ENCODE measurements at places on chromosomes 12 and 14.

DNA sequence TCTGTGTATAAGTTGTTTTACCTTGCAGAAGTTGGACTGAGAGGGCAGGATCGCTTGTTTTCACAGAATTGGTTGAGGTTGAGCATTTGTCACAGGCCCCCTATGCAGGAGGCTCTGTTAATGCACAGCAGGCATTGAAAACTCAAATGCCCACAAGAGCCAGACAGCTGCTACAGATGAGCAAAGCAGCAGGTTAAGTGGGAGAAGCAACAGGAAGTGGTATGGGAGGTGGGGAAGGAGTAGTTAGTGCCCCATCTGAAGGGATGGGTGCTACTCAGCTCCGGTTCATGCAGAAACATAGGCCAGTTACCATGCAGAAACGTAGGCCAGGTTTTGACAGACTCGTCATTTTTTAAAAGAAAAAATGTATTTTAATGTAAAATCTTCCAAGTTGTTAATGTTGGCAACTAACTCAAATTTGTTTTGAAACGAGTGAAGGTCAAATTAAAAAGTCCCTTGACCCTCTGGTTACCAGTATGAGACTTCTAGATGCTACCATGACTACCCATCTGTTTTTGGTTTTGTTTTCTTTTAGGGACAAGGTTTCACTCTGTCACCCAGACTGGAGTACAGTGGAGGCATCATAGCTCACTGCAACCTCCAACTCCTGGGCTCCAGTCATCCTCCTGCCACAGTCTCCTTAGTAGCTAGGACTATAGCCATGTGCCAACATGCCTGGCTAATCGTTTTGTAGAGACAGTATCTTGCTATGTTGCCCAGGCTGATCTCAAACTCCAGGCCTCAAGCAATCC, 84.7 kb upstream of the FRMD6 start:
- no peak for DNase-seq

- no peak for DNase-seq
Observed at GRCh38 chr12:2258025-2258424, 205.2 kb downstream of the CACNA1C start.

DNA sequence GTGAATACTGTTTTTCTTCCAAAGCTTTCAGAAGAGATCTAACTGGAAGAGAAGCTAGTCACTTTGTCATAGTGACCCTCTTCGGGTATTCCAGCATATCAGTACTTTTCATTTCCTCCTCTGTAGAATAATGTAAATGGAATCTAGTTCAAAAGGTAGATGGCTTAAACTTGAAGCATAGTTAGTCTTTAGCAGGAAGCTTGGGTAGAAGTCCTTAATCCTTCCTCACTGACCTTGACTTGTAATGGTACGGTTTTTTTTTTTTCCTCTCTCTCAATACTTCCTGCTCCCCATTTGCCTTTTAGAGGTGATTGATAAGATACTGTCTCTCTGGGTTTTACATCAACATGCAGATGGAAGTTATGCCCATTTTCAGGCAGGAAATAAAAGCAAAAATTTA, 1.7 kb downstream of the FBXO34 start:
- DNase-seq: no peak

GRCh38 chr14:43336351-43336750, 1170.7 kb downstream of the FSCB start:
- no peak for DNase-seq

- no peak for DNase-seq
Observed at GRCh38 chr14:71961972-71962371, 29.7 kb downstream of the RGS6 start.

DNA sequence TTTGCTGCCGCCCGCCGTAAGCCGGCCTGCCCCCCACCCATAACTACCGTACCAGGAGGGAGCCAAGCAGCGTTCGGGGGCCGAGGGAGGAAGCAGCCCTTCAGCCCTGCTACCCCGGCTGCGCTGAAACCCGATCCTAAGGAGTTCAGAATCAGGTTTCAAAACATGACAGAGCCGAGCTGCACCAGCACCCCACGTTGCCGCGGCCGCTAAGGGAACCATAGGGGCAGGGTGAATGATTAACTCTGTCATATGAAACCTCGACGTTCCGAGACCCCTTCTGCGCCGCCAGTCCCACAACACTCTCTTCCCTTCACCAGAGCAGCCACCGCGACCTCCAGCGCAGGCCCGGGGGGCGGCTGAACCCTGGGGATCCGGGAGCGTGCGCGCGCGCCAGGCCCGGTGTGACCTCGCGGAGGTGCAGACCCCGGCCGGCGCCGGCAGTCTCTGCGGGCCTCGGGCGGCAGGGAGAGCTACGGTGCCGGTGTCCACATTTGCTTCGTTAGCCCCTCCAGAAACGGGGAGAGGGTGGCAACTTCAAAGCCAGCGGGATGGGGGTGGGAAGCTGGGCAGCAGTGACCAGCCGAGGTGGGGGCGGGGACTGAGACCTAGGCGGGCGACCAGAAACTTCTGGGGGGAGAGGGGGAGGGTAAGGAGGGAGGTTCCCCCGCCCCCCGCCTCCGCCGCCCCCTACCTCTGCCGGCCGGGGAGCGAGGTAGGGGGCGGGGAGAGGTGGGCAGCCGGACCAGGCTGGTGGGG, 1.6 kb downstream of the SIX4 start:
- no peak for DNase-seq

DNA sequence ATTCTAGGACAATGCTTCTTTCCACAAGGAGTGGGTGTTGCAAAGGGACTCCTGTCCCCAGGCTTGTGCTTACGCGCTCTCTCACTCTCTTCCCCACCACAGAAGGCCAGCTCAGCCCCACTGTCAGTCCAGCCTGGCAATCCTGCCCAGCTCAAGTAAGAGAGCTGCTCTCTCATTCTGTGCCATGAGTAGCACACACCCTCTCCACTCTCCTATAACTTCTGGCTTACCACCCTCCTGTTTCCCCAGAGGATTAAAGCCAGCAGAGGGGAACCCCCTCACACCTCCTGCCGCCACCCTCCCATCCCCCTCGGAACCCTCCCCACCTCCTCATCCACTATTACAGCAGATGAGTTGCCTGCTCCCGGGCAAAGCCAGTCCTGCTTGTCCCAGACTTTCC, 17.1 kb downstream of the NCKAP5L start:
- no peak for DNase-seq

- DNase-seq: no peak
Observed at GRCh38 chr12:3256103-3256631, 179.0 kb downstream of the TSPAN9 start.

DNA sequence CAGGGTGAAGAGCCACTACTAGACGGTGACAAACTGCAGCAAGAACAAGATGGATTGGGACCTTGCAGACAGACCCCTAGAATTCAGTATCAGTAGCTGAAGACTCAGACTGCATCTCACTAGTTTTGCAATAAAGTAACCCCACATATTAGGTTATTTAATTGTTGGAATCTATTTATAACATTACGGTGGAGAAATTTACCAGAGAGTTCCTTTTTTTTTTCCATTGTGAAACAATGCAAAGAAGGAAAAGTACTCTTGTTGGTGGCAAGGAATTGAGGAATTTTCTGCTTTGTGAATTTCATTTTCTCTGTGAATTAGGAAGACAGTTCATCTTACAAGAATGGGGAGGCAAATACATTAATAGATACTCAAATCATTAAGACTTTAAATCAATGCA, 185.7 kb upstream of the PPFIA2 start:
- no peak for DNase-seq

DNA sequence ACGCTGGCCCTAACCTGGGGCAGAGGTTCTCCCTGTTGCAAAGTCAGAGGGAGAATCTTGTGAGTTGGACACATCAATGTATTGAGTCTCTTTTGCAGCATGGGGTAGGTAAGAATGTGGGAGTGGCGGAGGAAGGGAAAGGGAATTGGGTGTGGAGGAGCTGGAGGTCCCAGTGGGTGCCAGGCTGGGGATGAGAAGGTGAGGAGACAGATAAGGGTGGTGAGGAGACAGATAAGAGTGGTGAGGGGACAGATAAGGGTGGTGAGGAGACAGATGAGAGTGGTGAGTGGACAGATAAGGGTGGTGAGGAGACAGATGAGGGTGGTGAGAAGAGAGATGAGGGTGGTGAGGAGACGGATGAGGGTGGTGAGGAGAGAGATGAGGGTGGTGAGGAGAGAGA, 72.9 kb upstream of the SFSWAP start:
- DNase-seq: no peak

- no peak for DNase-seq
Observed at GRCh38 chr12:45125997-45126396, 75.1 kb upstream of the DBX2 start.

GRCh38 chr14:89212386-89213235, 204.4 kb downstream of the FOXN3 start:
- DNase-seq: no peak

DNA sequence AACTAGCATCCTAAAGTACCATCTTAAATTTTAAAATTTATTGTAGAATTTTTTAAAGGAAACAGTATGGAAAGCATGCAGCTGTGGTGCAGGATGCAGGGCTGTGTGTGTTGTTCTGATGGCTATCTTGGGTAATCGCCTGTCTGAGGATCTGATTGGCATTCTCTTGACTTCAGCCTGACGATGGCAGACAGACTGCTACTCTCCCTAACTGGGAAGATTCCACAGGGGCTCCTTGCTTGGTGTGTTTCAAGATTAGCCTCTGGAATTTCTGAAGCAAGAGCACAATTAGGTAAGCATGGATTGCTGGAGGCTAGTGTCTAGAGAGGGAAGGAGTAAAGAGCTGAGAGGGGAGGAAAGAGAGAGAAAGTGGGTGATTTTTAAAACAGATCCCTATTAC, 696.8 kb upstream of the LRFN5 start:
- DNase-seq: no peak

GRCh38 chr12:48750215-48750614, 33.7 kb upstream of the CCNT1 start:
- no peak for DNase-seq

DNA sequence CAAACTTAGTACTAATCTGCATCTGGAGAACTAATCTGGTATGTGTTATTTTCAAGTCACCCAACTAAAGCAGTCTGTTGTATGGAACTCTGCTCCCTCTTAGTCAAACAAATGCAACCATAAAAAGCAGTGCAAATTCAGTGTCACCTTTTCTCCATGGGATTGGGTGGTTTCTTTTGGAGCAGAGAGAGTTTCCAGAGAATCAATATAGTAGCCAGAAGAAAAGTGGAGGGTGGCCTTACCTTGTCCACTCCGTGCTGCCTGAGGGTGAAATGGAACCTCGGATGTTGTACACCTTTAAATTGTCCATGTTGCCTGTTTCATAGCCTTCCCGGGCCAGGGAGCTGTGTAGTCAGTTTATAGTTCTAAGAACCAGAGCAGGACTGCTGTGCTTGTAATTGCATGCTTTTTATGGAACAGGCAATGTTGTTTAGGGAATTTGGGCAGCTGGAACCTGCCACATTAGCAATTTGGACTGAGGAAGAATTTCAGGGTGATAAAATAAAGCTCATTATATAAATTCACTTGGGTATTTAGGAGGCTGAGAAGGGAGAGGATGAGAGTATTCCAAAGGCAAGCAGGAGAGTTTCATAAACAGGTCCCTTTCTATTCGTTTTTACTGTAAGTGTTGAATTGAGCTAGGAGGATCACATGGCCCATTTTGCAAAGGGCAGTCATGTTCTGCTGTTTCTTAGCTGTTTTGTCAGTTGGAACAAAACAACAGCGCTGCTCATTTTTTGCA, 60.5 kb downstream of the CRADD start:
- DNase-seq: no peak

DNA sequence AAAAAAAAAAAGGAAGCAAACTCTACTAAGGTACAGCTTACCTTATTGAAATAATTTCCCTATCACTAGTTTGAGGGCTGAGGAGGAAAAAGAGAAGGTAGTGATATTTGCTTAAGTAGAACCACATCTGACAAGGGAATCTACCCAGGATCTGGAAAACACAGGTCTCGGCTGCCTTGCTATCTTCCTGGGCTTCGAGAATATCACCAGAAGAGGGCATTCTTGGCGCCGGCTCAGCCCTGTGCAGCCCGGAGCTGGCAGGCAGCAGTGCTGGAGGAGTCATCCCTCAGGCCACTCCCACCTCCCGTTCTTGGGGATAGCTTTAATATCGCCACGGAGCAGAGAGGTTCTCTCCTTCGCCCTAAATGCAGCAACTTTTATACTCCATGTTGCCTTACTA, 1181.2 kb downstream of the VRK1 start:
- peak; percentile 58 for DNase-seq

- DNase-seq: no peak
Observed at GRCh38 chr12:54133772-54134375, 54.9 kb downstream of the SMUG1 start.

All from activated CD8-positive, alpha-beta memory T cell treated with anti-CD3 and anti-CD28 coated beads for 1 hour (primary cell).